ENCODE measurements at places on chromosomes 6 and 20.

DNA sequence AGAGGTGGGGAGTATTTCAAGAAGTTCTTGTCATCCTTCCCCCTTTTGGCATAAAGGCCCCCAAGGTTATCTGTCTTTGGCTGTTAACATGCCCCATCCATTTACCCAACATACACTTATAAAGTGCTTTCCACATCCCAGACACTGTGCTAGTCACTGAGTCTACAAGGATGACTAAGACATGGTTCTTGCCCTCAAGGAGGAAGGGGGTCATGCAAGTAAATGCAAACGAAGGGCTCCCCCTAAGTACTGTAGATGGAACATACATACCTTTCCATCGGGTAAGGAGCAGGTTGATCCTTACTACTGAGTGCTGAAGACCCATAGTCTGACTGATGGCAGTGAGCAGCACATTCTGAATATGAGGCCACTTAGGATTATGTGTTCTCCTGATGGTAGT lies 38.3 kb downstream of the HECA start:
- DNase-seq = no peak

- DNase-seq = no peak
These were observed 1067.0 kb upstream of the MAP3K7 start for GRCh38 chr6:91653895-91654294.

- peak; percentile 22 for DNase-seq
These were observed 85.3 kb upstream of the FOXP4 start for GRCh38 chr6:41460742-41461336.

DNA sequence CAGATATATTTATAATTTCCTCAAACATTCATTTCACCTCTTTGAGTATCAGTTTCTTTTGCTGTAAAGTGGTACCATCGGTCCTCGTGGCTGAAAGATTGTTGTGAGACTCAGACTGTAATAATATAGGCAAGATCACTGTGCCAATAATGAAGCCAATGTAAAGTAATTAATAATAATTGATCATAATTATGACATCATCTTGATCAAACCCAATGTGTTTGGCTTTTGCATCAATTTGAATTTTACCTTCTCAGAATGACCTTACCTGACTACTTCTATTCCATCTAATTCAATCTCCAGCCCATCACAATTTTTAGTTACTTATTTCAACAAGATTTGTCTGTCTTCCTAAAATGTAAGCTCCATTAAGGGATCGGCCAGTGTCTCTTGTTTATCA lies 15.8 kb upstream of the MTRF1L start:
- DNase-seq = no peak

GRCh38 chr6:14743474-14744211 lies 502.2 kb upstream of the JARID2 start:
- DNase-seq = peak; percentile 98

DNA sequence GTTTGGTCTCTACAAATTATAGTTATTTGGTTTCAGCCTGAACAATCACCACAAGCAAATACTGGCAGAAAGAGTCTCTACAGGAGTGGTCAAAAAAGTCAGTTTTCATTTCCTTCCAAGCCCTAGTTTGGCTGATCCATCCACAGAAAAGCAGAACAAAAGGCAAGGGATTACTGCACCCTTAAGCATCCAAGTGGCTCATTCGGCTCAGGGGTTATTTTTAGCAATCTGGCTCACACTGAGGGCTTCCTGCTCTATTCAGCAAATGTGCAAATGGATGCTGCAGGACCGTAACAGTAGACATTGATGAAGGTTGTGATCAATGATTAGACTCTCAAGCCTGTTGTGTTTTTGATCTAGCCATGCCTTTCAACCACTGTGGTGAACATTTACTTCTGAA lies 62.2 kb upstream of the FABP7 start:
- DNase-seq = peak; percentile 52

DNA sequence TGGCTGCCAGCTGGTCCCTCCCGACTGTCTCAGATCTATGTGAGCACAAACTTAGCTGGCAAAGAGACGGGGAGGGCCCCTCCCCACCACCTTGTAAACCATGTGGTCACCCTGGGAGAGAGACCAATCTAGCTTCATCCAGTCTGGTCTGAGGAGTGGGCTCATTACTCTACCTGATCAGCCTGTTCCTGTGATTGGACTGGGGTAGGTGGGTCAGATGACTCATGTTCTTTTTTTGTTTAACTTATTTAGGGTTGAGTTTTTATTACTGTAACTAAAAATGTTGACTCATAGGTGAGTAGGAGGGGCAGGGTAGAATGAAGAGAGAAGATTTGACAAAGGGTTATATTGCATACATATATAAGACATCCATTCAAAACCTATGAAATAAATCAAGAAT lies 4.7 kb downstream of the GSTA4 start:
- peak; percentile 22 for DNase-seq

DNA sequence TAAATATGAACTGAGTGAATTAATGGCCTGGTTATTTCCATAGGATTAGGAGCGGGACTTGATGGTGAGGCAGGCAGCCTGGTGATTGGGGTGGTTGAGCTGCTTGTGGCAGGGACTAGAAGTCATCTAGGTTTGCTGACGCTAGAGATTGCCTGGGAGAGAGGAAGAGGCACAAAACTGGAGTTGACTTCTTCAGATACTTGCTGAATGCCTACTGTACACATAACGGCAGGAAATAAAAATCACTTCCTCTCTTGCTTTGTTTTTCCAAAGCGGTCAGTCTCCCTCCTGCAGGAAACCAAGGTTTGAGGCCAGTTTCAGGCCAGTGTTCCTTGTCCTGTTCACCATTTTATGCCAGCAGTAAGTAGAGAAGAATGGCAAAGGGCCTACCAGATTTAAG lies 36.7 kb upstream of the MYLIP start:
- DNase-seq = no peak

- no peak for DNase-seq
These were observed 12.4 kb downstream of the PEDS1 start for GRCh38 chr20:50141018-50141675.

GRCh38 chr6:155004576-155005372 lies 9.7 kb downstream of the TIAM2 start:
- no peak for DNase-seq

DNA sequence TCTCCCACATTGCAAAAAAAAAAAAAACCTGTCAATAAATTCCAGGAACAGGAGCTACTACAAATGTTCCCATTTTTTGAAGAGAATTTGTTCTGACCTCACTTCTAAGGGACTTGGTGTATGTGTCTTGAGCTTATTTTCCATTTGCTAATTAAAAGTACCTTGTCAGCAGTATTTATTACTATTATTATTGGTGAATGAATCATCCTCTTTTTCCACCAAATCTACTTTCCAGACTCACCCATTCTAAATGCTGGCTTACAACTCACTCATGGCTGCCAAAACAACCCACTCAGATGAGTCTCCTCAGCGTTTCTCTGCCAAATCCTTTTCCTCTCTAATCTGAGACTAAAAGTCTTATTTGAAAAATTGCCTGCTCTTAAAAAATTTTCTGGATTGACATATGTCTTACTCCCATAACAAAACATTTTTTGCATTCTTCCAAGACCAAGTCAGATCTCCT lies 33.2 kb upstream of the TASP1 start:
- DNase-seq = peak; percentile 47

All from choroid plexus epithelial cell (primary cell).